A549 treated with dexamethasone at 1 μM for 4 hours (cell line): ENCODE measurements at places on chromosomes 4 and X. TPM values are rescaled to one million over a fixed set of nuclear protein-coding genes. Genes with fewer than 3 reads are reported as not detected.

GPR119 gene
- total RNA-seq, result not detected in 5 replicates

CTAG2 gene
- not detected in 5 replicates for total RNA-seq

CITED1 gene
- total RNA-seq, result 1.5 to 2.0 TPM (median 1.7 TPM) in 5 replicates

SEC31A gene
- total RNA-seq, result 70.2 to 106 TPM (median 100 TPM) in 5 replicates

CHIC1 gene
- 3.7 to 6.1 TPM (median 4.9 TPM) in 5 replicates for total RNA-seq

HMX1 gene
- 0.10 to 0.15 TPM (median 0.12 TPM) in 4 of 5 replicates, not detected in the other for total RNA-seq
